ENCODE measurements at places on chromosomes 16 and 17.

- no peak for DNase-seq
Observed at GRCh38 chr16:51071326-51071725, 79.7 kb downstream of the SALL1 start.

GRCh38 chr16:53803998-53804397 is 100.0 kb downstream of the FTO start:
- no peak for DNase-seq

GRCh38 chr17:65346166-65346565 is 209.0 kb downstream of the RGS9 start:
- DNase-seq, result no peak

DNA sequence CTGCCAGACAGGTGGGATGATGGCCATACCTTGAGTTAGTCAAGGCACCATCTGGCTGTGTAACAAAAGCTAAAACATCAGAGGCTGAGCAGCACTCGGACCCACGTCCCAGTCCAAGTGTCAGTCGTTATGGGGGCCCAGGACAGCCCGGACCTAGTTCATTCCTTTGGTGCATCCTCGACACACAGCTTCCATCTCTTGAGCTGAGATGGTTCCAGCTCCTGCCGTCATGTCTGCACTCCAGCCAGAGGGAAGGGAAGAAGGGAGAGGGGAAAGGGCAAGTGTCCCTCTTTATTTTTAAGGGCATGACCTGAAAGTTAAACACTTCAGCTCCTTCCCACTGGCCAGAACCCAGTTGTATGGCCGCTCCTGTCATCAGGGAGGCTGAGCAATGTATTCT is 218.0 kb downstream of the SEC14L1 start:
- no peak for DNase-seq

DNA sequence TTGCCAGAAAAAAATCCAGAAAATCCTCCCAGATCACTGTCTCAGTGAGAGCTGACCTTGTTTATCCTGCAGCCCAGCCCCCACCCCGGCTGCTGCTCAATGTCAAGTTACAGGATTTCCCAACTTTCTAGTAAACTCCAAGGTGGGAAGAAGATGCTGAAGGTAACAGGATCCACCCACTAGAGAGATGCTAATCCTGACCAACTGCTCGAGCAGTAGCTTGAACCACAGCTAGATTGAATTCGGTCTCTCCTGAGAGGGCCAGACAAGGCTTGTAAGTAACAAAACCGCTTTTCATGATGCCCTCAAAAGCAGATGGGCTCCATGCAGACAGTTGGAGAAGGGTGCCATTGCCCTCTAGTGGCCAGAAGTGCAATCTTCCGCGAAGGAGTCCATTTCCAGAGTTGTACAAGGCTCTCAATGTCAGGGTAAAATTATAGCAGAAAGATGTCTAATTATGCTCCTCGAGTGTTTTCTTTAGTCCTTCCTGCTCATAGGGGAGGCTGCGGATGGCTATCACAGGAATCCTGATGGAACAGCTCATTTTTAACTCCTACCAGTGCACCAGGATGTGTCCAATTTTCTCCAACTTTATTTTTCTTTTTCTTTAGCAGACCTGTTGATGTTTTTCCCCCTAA is 3.9 kb downstream of the CDH11 start:
- peak; percentile 64 for DNase-seq

DNA sequence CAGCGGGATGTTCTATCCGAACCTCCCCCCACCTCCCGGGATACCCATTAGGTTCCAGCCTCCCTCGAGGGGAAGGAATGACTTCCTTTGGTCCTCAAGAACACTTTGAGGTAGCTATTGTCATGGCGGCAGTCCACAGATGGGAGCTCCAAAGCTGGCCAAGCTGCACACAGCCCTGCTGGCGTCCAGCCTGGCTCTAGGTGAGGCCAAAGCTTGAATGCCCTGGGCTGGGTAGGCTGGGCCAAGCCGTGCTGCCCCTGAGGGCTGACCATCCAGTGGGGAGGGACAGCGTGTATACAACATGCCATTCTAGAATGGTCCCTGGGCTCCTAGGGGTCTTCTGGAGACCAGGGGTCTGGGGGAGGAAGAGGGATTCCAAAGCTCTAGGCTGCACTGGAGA is 43.5 kb downstream of the PEMT start:
- no peak for DNase-seq

- DNase-seq, result no peak
Observed at GRCh38 chr17:62098623-62099231, 33.6 kb upstream of the MED13 start.

DNA sequence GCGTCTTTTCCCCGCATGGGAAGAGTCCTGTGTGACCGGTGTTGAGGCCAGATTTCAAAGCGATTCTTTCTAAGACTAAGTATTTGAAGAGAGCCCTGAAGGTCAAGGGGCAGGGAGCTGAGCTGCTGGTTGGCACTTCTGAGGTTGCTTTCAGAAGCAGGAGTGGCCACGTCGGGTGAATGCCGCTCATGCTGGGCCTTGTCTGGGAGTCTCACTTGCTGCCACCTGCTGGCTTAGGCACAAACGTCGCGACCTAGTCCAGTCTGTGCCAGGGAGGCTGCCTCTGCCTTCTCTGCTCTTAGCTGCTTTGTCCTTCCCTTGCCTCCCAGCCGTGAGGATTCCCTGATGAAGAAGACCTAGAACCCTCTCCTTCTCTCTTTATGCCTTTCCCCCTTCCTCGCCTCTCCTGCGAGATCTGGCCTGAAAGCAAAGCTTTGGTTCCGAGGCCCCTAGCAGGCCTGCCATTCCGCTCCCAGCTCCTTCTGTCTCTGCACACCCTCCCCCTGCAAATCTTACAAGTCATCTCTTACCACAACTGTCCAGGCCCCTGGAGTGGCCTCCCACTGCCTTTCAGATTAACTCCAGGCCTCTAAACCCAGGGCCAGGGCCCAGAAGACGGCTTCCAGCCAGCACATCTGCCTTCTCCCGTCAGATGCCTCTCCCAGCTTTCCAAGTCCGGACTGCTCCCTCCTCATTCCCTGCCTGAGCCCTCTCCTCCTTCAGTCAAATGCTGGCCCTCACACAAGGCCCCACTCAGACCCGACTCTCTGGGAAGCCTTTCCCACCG is 11.4 kb downstream of the CTNS start:
- DNase-seq, result no peak
